GM06990 (cell line): ENCODE measurements at places on chromosomes 2 and 18.

GRCh38 chr18:76482971-76483691, 11.9 kb downstream of the ZNF516 start:
- no peak for DNase-seq

DNA sequence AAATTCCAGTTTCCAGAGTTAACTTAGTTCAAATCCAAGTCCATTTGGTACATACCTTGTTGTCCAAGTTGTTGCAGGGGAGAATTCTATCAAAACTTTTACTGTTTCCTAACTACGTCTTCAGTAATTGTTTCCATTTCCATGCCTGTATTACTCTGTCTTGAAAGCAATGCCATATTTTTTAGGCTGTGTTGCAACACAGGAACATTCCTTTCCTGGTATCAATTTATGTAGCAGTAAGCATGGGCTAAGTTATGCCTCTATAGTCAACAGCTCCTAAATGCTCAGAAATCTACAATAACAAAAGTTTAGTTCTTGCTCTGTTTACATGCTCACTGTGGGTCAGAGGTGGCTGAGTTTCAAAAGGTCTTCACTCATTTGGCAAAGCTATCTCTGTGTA, 1943.8 kb upstream of the PIK3C3 start:
- no peak for DNase-seq

GRCh38 chr2:7934476-7934875, 747.4 kb upstream of the ID2 start:
- no peak for DNase-seq

DNA sequence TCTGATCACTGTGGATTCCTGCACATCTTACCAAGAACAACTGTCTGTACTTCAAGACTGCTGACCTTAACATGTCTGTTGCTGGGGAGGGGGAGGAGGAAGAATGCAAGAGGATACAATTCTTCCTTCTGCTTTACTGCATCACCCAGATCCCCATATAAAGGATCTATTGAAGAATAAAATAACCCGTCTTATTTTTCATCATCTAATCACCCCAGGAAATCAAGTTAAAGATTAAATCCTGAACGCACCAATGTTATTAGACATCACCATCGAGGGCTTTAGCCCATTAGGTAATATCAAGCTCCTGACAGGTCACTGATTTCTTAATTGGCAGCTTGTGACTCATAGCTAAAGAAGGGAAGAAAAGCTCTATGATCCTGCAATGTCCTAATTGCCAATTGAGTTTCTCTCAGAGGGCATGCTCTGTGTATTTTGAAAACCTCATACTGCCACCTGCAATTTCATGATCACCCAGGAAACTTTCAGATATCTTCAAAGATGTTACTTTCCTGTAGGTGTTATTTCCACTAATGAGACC, 75.4 kb upstream of the KCNE4 start:
- DNase-seq: peak; percentile 37

GRCh38 chr2:226983895-226984749, 148.3 kb downstream of the RHBDD1 start:
- DNase-seq: no peak

GRCh38 chr2:203897544-203897943, 30.0 kb downstream of the CTLA4 start:
- no peak for DNase-seq

DNA sequence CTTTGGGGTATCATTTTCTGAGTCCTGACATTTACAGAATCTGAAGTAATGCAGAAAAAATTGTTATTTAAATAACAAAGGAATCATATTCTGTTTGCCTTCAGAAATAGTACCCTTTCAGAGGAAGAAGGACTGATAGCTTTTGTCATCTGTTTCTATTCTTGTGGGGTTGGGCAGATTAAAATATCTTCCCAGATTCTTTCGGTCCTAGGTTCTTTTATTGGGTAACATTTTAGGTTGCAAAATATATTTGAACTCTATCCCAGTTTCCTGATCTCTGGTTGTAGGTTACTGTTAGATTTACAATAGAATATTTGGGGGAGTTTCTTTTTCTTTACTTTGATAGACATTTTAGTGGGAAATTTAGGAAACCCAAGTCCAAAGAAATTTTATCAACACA, 550.5 kb downstream of the SPAG16 start:
- no peak for DNase-seq

DNA sequence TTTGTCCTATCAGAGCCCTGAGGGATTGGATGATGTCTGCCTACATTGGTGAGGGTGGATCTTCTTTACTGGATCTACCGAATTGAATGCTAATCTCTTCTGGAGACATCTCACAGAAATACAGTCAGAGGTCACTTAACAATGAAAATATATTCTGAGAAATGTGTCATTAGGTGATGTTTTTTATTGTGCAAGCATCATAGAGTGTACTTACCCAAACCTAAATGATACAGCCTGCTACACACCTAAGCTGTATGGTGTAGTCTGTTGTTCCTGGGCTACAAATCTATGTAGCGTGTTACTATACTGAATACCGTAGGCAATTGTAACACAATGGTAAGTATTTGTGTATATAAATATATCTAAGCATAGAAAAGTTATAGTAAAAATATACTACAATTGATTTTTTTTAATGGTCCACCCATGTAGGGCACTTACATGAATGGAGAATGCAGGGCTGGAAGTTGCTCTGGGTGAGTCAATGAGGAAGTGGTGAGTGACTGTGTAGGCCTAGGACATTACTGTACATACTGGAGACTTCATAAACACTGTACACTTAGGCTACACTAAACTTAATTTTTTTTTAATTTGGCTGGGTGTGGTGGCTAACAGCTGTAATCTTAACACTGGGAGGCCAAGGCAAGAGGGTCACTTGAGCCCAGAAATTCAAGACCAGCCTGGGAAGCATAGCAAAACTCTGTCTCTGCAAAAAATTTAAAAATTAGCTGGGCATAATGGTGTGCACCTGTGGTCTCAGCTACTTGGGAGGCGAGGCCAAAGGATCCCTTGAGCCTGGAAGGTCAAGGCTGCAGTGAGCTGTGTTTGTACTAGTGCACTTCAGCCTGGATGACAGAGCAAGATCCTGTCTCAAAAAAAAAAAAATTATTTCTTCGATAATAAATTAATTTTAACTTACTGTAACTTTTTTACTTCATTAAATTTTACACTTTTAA, 226.3 kb upstream of the UBE2E3 start:
- DNase-seq: no peak
